Upper lobe of right lung (tissue), 1 donor: ENCODE measurements at places on chromosomes 6 and 20. TPM values are rescaled to one million over a fixed set of nuclear protein-coding genes. Genes with fewer than 3 reads are reported as not detected.

DNA sequence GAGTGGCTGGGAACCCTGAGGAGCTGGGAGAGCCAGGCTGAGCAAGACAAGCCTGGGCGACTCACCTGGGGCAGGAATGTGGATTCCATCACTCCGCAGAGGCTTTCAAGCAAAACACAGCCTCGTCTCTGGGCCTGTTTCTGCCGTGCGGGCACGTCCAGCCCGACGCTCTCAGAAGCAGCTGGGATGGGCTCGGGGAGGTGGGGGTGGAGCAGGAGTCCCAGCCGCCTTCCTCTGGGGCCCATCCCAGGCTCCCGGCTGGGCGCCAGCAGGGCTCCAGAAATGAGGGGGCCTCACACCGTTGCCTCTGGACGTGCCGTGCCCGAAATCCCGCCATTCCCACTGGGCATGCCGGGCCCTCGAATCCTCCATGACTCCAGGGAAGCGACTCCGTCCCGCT, 8.7 kb upstream of the RPS21 start:
- no peak for DNase-seq
- H3K4me1 ChIP-seq, result peaks cover 51% of the 10 kb centered on the region
- H3K36me3 ChIP-seq, result no peaks in the 10 kb centered on the region
- H3K27ac ChIP-seq, result peak overlapping the region; percentile 39

GRCh38 chr6:69865126-69865525, 1.2 kb upstream of the COL19A1 start:
- H3K36me3 ChIP-seq, result no peaks in the 10 kb centered on the region
- no peak for DNase-seq
- H3K4me1 ChIP-seq, result peaks cover 12% of the 10 kb centered on the region
- peaks cover 50% of the 10 kb centered on the region for H3K27me3 ChIP-seq
- H3K4me3 ChIP-seq, result no peak overlapping the region
- H3K27ac ChIP-seq, result no peak overlapping the region

DNA sequence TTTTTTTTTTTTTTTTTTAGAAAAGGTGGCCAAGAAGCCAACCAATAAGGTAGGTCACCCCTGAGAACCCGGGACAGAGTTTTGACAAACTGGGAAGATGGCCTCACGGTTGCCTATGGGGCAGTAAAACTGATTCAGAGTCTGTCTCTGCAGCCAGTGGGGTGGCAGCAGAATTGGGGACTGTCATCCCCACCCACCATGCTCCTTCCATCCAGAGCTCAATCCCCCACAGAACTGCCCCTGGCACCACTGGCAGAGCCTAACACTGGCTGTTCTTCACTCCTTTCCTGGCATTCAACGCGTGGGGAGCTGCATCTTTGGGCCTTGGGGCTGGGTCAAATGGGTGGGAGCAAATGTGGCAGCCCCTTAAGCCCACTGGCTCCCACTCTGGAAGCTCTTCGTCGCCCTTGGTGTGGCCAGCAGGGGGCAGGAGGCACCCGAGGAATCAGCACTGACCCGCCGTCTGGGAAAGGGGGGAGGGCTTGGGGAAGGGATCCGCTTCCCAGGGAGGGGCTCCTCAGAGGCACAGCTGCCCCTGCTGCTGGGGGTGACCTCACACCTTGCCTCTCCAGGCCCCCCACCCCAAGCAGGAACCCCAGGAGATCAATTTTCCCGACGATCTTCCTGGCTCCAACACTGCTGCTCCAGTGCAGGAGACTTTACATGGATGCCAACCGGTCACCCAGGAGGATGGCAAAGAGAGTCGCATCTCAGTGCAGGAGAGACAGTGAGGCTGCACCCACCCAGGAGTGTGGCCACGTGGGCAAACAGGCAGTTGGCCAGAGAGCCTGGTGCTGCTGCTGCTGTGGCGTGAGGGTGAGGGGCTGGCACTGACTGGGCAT, 10.4 kb downstream of the CD40 start:
- H3K27ac ChIP-seq, result no peak overlapping the region
- no peak for DNase-seq
- H3K36me3 ChIP-seq, result peaks cover 24% of the 10 kb centered on the region

DNA sequence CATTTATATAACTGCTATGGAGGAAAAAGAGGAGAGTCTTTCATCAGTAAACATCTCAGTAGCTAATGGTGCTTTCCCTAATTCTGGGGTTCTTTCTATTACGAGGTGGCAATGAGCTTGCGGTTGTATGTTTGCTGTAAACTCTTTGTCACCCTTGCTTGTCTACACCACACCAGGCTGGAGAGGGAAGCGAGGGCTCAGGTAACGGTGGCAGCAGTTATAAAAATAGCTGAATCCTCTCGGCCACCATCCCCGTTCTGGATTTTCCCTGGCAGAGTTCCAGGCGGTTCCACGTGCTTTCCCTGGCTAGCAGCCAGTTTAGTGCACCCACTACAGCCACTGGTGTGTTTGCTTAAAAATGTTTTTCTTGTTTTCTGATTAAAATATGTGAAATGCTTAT, 39.0 kb downstream of the MAS1 start:
- H3K4me1 ChIP-seq, result peaks cover 5% of the 10 kb centered on the region
- no peaks in the 10 kb centered on the region for H3K27me3 ChIP-seq
- H3K27ac ChIP-seq, result no peak overlapping the region

The ZNF292 gene
- 34.0 TPM for total RNA-seq

GRCh38 chr6:44250067-44250717, 3.3 kb downstream of the HSP90AB1 start:
- no peak overlapping the region for H3K4me3 ChIP-seq
- no peaks in the 10 kb centered on the region for H3K27me3 ChIP-seq
- peaks cover 65% of the 10 kb centered on the region for H3K36me3 ChIP-seq
- peaks cover 21% of the 10 kb centered on the region for H3K4me1 ChIP-seq
- no peak for DNase-seq

- no peak for DNase-seq
- peak overlapping the region; percentile 100 for H3K27ac ChIP-seq
- H3K27me3 ChIP-seq, result no peaks in the 10 kb centered on the region
- no peaks in the 10 kb centered on the region for H3K36me3 ChIP-seq
Observed at GRCh38 chr6:17705428-17705777, 1.3 kb downstream of the NUP153 start.

DNA sequence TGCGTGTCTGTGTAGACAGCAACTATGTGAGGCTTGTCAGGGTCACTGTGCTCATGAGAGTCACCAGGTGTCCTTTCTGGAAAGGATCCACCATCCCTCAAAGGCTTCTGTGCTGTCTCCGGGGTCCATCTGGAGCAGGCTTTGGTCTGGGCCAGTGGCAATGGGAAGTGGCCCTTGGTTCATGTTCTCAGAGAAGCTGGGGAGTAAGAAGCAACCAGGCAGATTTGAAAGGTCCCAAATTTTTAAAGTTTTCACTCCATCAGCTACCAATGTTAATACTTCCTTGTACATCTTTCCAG, 68.2 kb downstream of the GCNT2 start:
- H3K36me3 ChIP-seq, result no peaks in the 10 kb centered on the region
- no peaks in the 10 kb centered on the region for H3K27me3 ChIP-seq
- no peak overlapping the region for H3K4me3 ChIP-seq
- H3K4me1 ChIP-seq, result no peaks in the 10 kb centered on the region
- no peak overlapping the region for H3K27ac ChIP-seq

The MUCL3 gene
- total RNA-seq, result 4.6 TPM

The GTSF1L gene
- total RNA-seq, result not detected

GRCh38 chr6:11778648-11779328, at the start of gene ADTRP:
Gene ADTRP, minus strand, starts transcription at chr6:11778803. Its CDS starts 44 bp downstream, at chr6:11778759.
- peak within 1 kb of the TSS; percentile 4 for H3K27ac ChIP-seq
- no peak for DNase-seq
- no peaks in the 10 kb centered on the region for H3K4me1 ChIP-seq
- peak within 1 kb of the TSS; percentile 9 for H3K4me3 ChIP-seq

DNA sequence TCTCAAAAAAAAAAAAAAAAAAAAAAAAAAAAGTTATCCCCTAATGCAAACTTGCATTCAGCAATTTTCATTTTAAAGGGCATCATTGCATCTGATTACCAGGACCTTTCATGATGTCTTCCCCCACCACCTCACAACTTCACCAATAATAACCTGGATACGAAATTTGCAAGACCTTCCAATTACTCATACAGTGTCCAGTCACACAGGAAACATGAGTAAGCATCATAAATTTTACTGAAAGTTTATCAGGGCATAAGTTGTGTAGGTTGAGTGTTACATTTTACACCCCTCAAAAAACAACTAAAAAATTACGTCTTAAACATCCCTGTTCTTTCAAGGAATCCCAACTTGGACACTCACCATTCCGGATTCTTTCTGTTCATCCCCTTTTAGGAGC, 79.1 kb upstream of the ANKEF1 start:
- H3K27ac ChIP-seq, result no peak overlapping the region
- no peak for DNase-seq
- no peaks in the 10 kb centered on the region for H3K4me1 ChIP-seq
- H3K36me3 ChIP-seq, result no peaks in the 10 kb centered on the region
- peaks cover 5% of the 10 kb centered on the region for H3K27me3 ChIP-seq

The DIDO1 gene
- total RNA-seq, result 55.5 TPM

DNA sequence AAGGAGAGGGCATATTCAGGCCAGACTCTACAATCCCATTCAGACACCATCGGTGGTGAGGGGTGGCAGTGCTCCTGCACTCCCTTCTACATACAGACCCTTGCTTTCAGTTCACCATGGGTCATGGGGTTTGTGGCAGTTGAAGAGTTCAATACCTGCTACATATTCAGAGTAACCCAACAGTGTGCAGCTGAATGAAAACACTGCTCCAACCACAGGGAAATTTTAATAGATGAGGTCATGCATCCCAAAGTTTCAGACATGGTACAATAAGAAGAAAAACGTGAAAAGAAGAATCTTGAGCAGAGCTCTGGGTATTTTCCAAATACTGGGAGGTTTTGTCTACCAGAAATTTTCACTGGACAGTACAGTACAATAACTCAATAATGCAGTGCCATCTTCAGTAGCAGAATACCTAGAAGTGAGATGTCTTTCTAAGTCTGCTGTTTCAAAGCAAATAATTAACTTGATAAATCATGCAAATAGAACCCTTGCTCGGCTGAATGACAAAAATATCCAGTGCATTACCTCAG, 162.1 kb downstream of the PTPRK start:
- no peaks in the 10 kb centered on the region for H3K4me1 ChIP-seq
- no peak overlapping the region for H3K27ac ChIP-seq
- no peak overlapping the region for H3K4me3 ChIP-seq
- H3K27me3 ChIP-seq, result no peaks in the 10 kb centered on the region
- DNase-seq, result no peak

DNA sequence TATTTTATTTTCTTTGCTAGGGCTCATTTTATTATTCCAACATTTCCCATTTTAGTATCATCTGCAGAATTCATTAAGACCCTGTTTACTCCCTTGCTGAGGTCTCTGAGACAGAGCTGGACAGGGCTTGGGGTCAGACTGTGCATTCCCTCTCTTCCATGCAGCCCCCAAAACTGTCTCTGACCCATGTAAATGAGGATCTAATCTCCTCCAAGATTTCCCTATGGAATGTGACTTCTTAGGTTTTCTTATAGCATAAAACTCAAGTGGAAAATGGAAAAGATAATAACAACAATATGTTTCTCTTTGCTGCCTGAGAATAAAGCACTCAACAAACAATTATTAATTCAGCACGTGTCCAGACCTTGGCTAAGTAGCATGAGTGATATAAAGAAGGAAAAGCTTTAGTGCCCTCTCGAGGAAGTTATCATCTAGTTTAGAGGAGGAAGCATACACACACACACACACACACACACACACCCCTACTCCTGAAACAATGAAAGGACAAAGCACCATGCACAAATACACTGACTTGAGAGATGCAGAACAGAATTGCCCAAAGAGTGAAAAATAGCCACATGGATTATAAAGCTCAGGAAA, 815.5 kb downstream of the BCKDHB start:
- DNase-seq, result no peak
- H3K4me3 ChIP-seq, result no peak overlapping the region
- no peak overlapping the region for H3K27ac ChIP-seq

The SEMG2 gene
- not detected for total RNA-seq

DNA sequence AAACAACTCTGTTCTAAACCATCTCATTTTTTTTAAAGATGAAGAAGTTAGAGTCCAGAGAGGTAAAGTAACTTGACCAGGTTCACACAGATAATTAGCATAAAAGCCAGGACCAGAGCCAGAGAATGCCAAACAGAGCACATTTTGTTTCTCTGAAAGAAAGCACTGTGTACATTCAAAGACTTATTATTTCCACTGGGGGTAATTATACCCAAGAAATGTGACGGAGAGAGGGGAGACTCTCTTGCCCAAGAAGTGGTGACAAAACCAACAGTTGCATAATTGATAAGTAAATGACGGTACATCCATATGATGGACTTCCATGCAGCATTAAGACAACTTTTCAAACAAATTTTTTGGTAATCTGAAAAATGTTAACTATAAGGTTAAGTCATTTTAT, 111.6 kb downstream of the RTN4IP1 start:
- peaks cover 14% of the 10 kb centered on the region for H3K4me1 ChIP-seq
- no peak overlapping the region for H3K27ac ChIP-seq
- no peaks in the 10 kb centered on the region for H3K36me3 ChIP-seq
- no peak for DNase-seq

- H3K27me3 ChIP-seq, result no peaks in the 10 kb centered on the region
- DNase-seq, result no peak
- no peaks in the 10 kb centered on the region for H3K4me1 ChIP-seq
- no peaks in the 10 kb centered on the region for H3K36me3 ChIP-seq
Observed at GRCh38 chr6:136387316-136387715, 97.7 kb upstream of the BCLAF1 start.

- H3K27me3 ChIP-seq, result no peaks in the 10 kb centered on the region
- peak; percentile 92 for DNase-seq
- H3K4me1 ChIP-seq, result peaks cover 21% of the 10 kb centered on the region
- peak within 1 kb of the TSS; percentile 57 for H3K4me3 ChIP-seq
- no peak within 1 kb of the TSS for H3K27ac ChIP-seq
Observed at GRCh38 chr20:63653041-63653973, at the start of gene STMN3. Gene STMN3, minus strand, starts transcription at chr20:63653424. Its CDS starts 79 bp downstream, at chr20:63653345.

- H3K4me3 ChIP-seq, result peak overlapping the region; percentile 56
- peaks cover 11% of the 10 kb centered on the region for H3K4me1 ChIP-seq
- H3K36me3 ChIP-seq, result no peaks in the 10 kb centered on the region
- H3K27ac ChIP-seq, result no peak overlapping the region
Observed at GRCh38 chr20:31861135-31861384, 9.3 kb downstream of the DUSP15 start.

- H3K36me3 ChIP-seq, result peaks cover 83% of the 10 kb centered on the region
- no peak overlapping the region for H3K4me3 ChIP-seq
- no peak overlapping the region for H3K27ac ChIP-seq
- DNase-seq, result no peak
- no peaks in the 10 kb centered on the region for H3K27me3 ChIP-seq
Observed at GRCh38 chr20:49637046-49637637, 69.2 kb upstream of the PTGIS start.

DNA sequence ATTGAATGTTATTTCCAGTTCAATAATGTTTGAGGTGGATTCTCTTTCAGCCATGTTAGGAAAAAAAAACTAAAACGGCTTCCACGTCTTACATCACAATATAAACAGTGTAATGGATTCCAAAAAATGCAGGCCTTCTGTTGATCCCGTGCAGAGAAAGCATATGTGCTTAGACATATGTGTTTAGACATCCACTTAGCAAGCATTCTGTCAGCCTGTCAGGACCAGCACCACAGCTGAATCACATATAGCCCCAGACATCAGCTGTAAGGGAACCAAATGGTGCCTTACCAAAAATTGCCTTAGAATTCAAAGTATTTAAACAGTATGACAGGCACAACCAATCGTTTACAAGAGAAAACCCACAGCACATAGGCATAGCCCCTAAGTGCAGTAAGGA, 304.9 kb downstream of the EYA4 start:
- H3K27ac ChIP-seq, result no peak overlapping the region
- H3K4me1 ChIP-seq, result peaks cover 7% of the 10 kb centered on the region
- H3K27me3 ChIP-seq, result no peaks in the 10 kb centered on the region
- H3K4me3 ChIP-seq, result no peak overlapping the region
- DNase-seq, result no peak

The BTN1A1 gene
- total RNA-seq, result not detected

The ENTPD6 gene
- 75.6 TPM for total RNA-seq

GRCh38 chr20:19274412-19275015, 62.1 kb downstream of the SLC24A3 start:
- DNase-seq, result no peak
- no peaks in the 10 kb centered on the region for H3K36me3 ChIP-seq
- no peaks in the 10 kb centered on the region for H3K27me3 ChIP-seq
- H3K27ac ChIP-seq, result peak overlapping the region; percentile 58
